ENCODE measurements at places on chromosomes 16 and 17.

- peak; percentile 48 for DNase-seq
Observed at GRCh38 chr17:49880291-49881053, 32.6 kb upstream of the TAC4 start.

DNA sequence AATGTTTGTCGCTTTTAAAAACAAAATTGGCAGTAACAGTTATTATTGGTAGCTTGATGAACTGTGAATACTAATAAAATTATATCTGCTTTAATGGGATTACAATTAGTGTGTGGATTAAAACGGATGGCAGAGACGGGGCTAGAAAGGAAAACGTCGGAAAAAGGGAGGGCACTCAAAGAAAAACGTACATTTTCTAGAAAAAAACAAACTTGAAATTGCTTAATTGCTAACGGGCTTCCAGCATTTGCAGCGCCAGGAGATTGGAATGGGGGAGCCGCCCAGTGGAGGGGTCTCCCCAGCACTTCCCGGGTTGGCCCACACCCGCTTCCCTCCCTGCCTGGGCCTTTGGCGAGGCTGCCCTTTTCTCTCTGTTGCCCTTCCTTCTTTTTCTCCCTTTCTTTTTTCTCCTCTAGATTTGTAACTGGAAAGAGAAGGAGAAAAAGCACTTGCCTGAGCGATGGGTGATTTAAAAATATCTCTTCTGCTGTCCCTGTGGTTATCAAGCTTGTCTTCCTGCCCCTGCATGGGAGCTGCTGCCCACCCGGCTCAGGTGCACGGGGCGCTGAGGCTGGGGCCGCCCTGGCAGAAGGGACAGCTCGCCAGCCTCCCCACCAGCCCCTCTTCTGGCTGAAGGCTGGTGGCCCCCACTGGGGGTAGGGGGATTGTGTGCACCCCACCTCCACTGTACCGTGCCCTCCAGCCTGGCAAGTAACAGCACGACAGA, 5.9 kb downstream of the BAHCC1 start:
- no peak for DNase-seq

DNA sequence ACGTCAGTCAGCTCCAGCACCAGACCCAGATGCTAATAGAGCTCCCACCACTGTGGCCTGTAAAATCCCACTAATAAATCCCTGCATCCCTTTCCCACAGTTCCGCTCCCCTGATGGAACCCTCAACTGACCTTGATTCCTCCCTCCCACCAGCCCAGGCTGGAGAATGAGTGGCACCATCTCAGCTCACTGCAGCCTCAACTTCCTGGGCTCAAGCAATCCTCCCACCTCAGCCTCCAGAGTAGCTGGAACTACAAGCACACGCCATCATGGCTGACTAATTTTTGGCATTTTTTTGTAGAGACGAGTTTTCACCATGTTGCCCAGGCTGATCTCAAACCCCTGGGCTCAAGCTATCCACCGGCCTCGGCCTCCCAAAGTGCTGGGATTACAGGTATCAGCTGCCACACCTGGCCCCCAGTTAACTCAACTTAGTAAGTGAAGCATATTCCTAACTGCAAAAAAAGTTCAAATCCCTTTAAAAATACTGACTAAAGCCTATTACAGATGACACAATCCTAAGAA, 15.6 kb downstream of the USP7 start:
- DNase-seq, result no peak

GRCh38 chr16:22052980-22053379, 39.4 kb upstream of the VWA3A start:
- no peak for DNase-seq

DNA sequence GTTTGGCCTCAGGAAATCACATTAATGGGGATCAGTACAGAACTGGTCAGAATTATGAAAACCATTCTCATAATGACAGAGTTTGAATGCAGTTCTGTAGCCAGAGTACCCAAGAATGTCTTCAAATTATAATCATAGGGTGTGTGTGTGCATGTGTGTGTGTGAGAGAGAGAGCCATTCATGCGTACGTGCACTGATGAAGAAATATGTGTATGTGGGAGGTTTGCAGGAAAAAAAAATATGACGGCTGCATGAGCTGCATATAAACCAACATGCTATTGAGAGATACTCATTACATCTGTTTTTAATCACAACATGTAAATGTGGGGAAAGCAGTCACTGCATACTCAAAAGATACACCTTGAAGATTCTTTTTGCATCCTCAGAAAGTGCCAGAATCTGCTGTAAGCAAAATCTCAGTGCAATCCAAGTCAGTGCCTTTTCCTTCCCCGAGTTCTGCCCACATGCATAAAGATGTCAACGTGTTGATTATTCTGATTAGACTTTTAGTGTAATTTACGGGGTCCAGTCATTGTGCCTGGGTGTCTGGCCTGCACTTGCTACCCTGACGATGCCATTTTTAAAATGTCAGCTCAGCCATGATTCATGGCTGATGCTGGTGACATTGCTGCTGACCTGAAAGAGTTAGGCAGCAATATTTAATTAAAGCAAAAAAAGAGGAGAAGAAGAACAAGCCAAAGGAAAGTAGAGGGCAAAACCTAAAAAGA, 378.7 kb upstream of the ZFHX3 start:
- DNase-seq, result no peak

DNA sequence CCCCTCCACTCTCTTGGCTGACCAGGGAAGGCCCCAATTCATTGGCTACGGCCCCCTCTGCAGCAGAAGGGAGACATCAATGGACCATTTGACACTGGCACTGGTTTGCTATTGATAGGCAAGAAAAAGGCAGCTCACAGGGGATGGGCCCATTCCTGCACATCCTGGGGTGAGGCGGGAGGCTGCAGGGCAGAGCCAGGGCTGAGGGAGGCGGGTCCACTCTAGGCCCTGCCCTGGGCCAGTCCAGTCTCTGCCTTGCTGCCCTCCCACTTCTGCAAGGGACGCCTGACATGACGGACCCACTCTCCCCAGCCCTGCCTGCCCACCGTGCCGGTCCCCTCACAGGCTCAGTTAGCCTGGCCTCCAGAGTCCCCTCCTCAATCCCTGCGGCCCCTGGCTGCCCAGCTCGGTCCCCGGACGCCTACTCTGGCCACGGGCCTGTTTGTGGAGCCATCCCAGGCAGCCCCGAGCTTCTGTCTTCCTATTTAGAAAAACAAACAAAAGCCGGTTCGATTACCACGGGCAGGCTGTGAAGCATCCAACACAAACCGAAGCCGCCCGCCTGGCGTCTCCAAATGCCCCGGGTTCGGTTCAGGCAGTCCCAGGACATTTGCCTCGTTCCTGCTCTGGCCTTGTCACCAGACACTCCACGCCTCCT, 160.7 kb downstream of the IRX5 start:
- no peak for DNase-seq

GRCh38 chr16:3577302-3577752, at the start of gene NLRC3:
TSS of gene NLRC3 (minus strand) at chr16:3577403. CDS start at chr16:3565036, 12,367 bp downstream.
- no peak for DNase-seq

DNA sequence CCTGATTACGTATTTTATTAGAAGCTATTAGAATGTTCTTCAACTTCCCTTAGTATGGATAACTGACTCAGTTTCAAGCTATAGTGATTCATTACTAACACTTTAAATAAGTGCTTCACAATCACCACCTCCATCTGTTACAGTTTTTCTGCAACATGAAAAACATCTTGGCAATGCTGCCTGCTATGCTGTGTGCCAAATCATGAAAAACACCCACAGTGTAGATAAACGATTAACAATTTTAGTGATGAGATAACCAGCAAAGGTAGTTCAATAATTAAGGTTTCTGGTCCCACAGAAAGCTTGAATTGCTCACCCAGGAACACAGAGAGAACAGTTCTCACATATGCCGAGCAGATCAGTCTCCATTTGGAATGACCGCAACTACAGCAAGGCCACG, 51.4 kb upstream of the SLC25A19 start:
- DNase-seq, result no peak

DNA sequence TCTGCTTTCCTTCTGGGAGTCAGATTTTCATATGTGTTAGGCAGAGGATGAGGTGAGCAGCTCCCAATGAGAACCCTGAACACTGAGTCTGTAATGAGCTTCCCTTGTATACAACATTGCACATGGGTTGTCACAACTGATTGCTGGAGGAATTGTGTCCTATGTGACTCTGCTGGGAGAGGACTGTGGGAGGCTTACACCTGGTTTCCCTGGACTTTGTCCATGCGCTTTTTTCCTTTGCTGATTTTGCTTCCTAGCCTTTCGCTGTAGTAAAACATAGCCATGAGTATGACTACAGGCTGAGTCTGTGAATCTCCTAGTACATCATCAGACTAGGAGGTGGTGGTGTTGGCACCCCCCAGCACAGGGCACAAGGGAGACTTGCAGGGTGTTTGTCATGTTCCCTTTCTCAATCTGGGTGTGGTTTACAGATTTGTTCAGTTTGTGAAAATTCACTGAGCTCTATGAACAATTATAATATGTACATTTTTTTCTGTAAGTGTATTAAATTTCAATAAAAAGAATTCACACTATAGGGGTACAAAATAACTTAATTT, 1.7 kb upstream of the PLK1 start:
- no peak for DNase-seq

DNA sequence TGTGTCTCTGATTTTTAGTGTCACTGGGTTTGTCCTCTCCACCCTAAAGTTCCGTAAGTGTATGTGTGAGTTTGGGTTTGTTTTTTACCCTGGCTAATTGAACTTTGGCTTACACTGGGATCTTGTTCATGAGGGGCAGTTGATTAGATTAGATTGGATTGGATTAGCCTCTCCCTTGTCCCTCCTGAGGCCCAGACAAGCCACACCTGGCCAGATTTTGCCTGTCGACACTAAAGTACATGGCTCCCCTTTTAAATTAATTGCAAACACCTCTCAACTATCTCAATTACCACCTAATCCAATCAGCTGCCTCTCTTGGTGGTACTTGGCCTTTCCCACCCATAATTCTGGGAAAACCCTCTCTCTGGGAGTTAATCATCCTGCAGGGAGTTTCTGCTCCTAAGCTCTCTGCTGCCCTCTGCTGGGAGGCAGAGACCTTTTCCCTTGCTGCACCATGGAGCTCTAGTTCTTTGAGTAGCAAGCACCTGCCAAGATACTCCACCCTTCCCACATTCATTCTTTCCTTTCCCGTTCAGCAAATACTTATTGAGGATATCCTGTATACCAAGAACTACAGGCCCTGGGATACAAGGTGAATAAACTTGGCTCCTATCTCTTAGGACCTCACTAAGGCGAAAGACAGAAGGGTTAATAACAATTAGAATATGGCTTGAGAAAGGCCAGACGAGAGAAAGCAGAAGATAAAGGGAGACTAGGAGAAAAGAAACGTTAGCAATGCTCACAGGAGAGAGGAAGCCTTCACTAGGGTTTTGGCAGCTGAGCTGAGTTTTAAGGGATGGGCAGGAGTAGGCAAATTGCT, 60.0 kb upstream of the MPHOSPH6 start:
- DNase-seq, result peak; percentile 44

DNA sequence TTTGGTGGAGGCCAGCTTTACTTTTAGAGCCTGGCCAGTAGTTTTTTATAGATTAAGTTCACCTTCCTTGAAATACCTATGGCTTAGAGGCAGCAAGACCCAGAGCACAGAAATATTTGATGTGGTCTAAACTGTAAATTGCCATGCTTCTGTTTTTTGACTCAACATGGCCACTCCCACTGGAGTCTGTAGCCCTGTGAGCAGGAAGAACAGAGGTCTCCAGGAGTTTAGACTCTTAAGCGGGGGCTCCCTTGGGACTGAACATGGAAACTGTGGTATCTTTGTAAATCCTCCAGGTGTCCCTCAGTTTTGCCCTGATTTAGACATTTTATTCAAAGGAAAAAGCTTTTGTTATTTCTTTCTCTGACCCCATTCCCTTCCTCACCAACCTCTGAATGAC, 145.6 kb downstream of the FTO start:
- no peak for DNase-seq

DNA sequence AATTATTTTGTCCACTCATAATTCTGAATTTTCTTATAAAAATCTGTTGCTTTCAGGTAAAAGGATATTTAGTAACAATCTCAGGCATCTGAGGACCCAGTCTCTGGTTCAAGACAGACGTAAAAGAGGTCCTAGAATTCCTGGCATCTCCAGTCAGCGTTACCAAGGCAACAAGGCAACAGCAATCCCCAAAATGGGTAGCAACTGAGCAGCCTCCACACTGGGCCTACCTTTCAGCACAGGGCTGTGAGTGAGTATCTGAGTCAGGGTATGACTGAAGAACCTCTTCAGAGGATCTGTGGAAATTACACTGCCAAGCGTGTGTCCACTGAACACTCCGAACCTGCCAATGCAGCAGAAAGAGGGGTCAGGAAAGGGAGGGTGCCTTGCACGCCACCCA, 20.8 kb downstream of the FANCA start:
- DNase-seq, result no peak

GRCh38 chr16:27364493-27365141, 37.4 kb upstream of the IL21R start:
- DNase-seq, result no peak

- DNase-seq, result no peak
Observed at GRCh38 chr17:36008998-36009665, 7.8 kb upstream of the CCL15 start.

DNA sequence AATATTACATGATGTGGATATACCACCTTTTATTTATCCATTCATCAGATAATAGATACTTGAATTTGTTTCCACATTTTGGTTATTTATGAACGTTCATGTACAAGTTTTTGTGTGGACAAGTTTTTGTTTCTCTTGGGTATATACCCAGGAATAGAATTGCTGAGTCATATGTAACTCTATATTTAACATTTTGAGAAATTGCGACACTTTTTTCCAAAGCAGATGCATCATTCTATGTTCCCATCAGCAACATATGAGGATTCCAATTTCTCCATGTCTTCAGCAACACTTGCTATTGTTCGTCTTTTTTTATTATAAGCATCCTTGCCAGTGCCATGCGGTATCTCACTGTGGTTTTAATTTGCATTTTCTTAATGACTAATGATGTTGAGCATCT, 93.9 kb downstream of the GSG1L start:
- DNase-seq, result no peak

DNA sequence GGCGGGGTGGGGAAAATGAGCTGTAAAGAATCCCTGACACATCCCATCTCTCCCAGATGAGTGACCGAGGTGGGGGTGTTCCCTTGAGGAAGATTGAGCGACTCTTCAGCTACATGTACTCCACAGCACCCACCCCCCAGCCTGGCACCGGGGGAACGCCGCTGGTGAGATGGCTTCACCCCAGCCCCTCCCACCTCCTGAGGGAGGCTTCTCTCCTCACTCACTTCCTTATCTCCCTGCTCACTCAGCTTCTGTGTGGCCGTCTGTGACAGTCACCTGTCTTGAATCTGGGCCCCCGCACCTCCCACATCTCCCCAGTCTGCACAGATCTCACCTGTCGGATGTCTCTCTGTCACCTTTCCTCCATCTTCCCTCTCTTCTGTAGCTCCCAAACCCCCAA, 13.4 kb downstream of the PDK2 start:
- DNase-seq, result no peak

GRCh38 chr17:46978489-46979146, 435 bp downstream of the RPRML start:
- DNase-seq, result no peak

DNA sequence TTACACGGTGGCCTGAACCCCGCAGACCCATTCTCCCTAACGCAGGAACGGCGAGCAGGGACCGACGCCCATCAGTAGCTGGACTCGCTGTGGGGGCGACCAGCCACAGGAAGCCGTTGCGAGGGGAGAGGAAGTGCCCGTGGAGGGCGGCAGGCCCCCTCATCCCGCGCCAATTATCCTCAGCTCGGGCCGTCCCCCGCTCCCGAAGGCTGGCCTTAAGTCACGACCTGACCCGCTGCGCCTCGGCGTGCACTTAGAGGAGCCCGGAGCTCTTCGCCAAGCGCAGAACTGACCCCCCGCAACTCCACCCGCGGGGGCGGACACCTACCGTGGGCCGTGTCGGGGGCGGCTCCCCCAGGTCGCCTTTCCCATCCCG, 401 bp downstream of the ARL16 start:
- DNase-seq, result no peak
